ENCODE measurements at places on chromosomes 12 and 14. TPM values are rescaled to one million over a fixed set of nuclear protein-coding genes. Genes with fewer than 3 reads are reported as not detected.

Gene KRT74
- not detected for total RNA-seq

Gene GLIPR1L2
- 0.76 TPM for total RNA-seq

Gene TMPRSS12
- not detected for total RNA-seq

DNA sequence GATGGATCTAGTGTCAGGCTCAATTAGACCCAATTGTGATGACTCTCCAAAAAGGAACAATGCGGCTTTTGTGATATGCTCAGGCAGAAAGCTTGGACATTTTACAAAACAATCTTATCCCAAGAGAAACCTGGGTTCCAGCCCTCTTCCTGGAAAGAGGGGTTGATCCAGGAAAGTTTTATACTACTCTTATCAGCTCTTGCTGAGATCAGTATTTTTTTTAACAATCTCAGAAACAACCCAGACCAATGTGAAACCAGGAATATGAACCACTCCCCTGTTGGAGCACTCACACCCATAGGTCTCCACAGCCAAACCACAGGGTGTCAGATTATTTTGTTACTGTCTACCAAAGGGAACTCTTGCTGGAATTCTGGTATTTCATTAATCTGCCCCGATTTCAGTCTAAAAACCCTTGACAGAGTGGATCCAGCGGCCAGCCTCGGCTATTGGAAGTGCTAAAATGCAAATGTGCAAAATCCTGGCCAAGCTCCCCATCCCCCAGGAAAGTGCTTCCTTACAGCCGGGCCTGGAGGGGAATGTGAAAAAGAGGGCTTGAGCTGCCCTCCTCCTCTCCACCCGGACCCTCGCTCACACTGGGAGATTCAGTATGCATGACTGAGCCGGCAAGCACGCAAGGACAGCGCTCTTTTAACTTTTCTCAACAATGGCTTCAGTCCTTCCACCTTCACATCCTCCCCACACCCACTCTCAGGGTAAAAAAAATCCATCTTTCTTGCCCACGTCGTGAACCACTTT is 4.0 kb downstream of the FBXL14 start:
- DNase-seq, result no peak

DNA sequence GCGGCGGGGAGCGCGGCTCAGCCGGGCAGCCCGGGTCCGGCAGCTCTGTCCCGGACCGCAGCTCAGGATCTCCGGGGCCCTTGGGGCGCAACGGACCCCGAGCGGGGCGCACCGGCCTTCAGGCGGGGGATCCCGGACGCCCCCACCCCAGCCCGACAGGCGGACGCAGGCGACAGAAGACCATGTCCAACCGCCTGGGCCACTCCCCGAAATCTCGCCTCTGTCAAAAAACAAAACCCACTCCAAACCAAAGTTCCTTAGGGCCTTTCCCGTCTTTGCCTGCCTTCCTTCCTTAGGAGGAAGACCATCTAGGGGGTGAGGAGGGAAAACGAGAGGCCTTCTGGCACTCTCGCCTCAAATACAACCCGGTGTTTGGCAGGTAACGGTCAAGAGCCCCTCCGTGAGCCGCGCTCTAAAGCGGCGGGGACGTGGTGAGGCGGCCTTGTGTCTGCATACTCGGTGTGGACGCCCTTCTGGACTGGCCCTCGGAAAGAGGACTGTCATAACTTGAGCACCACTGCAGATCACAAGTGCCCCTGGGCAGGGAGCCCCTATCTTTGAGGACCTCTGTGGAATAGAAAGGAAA is 604 bp downstream of the HCFC2 start:
- no peak for DNase-seq

- no peak for DNase-seq
Measured at GRCh38 chr14:95703341-95703740, 10.6 kb downstream of the TCL1A start.

Measured in A172 (cell line).